ENCODE measurements at places on chromosomes 12 and 14.

DNA sequence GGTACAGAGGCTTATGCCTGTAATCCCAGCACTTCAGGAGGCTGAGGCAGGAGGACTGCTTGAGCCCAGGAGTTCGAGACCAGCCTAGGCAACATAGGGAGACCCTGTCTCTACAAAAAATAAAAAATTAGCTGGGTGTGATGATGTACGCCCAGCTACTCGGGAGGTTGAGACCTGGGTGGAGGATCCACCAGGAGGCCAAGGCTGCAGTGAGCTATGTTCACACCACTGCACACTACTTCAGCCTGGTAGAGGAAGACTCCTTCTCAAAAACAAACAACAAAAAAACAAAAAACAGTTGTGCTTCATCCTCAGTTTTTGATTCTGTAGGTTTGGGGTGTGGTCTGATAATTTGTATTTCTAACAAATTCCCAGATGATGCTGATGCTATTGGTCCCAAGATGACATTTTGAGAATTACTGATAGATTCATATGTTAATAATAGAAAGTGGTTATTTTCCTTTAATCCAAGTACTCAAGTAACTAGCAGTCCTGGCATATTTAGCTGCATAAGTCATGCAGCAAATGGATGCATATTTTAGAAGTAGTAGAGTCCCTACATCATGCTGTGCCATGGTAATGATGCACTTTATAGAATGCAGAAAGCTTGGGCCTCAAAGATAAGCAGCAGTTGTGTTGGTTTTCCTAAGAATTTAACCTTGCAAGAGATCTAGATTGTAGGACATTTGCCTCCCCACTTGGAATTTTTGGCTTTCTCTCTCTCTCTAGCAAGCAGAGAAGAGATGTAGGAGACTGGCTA, 76.1 kb upstream of the PAWR start:
- no peak for DNase-seq

GRCh38 chr14:77306416-77306815, 14.3 kb downstream of the POMT2 start:
- DNase-seq, result no peak

- no peak for DNase-seq
Measured at GRCh38 chr14:63996625-63997220, 143.9 kb downstream of the SYNE2 start.

- DNase-seq, result no peak
Measured at GRCh38 chr12:121505513-121505912, 75.3 kb downstream of the KDM2B start.
